ENCODE measurements at places on chromosomes 6 and 20.

DNA sequence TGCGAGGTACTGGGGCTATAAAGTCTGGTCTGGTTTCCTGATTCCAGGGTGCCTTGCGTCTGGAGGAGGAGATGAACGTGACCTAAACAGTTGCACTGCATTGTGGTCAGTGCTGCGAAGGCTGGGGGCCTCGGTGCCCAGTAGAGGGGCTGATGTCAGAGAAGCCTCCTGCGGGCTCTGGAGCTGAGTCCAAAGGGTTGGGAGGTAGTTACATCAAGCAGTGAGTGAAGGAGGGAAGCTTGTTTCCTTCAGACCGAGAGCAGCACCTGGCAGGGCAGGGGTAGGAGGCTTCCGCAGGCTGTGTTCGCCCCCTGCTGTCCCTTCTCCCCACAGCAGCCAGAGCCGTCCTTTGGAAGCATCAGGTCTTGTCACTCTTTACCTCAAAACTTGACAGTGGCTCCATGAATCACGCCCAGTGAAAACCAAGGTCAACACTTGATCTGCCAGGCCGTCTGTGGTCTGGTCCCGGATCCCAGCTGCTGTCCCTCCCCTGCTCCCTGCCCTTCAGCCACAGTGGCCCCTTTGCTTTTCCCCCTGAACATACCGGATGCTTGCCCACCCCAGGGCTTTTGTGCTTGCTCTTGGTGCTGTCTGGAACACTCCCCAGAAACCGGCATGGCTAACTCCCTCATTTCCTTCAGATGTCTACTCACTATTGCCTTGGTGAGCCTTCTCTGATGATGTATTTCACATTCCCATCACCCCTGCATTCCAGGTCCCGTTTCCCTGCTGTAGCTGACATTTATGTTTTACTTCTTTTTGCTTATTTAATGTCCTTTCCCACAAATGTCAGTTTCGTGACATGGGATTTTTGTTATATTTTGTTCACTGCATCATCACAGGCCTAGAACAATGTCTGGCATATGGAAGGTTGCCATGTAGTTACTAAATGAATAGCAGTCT, 7.0 kb downstream of the DYNLRB1 start:
- ATAC-seq, result no peak
- peaks cover 41% of the 10 kb centered on the region for H3K36me3 ChIP-seq
- H3K4me1 ChIP-seq, result peaks cover 7% of the 10 kb centered on the region

DNA sequence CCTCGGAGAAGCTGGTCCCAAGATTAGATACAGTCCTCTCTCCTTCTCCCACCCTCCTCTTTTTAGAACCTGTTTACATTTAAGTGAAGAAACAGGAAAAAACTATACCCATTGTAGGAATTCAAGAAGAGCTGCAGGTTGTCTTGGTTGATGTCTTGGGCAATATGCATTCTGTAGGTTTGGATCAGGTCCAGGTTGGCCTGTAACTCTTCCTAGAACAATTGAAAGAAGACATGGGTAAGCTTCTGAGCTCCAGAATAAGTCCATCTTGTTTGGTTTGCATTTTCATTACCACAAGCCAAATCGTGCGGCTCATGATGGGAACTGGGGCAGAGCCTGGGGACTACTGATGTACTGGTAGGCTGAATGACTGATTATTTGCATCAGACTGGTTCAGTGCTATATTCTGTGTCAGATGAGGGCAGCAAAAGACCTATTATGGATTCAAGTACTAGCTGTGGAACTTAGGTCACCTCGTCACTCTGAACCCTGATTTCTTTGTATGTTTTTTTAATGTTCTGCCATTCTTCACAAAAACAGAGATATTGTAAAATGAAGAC, 20.3 kb upstream of the SLA2 start:
- no peaks in the 10 kb centered on the region for H3K4me1 ChIP-seq
- ATAC-seq, result no peak
- no peaks in the 10 kb centered on the region for H3K27me3 ChIP-seq
- no peak overlapping the region for H3K27ac ChIP-seq

- H3K4me1 ChIP-seq, result peaks cover 35% of the 10 kb centered on the region
- ATAC-seq, result peak; percentile 95
- no peaks in the 10 kb centered on the region for H3K36me3 ChIP-seq
- H3K27me3 ChIP-seq, result peaks cover 9% of the 10 kb centered on the region
- peak overlapping the region; percentile 70 for H3K4me3 ChIP-seq
These were observed 73.9 kb downstream of the OR2B2 start for GRCh38 chr6:27838058-27838944.

GRCh38 chr6:90729057-90729456, 142.2 kb upstream of the MAP3K7 start:
- H3K36me3 ChIP-seq, result no peaks in the 10 kb centered on the region
- no peak overlapping the region for H3K4me3 ChIP-seq
- no peak for ATAC-seq
- H3K4me1 ChIP-seq, result no peaks in the 10 kb centered on the region

DNA sequence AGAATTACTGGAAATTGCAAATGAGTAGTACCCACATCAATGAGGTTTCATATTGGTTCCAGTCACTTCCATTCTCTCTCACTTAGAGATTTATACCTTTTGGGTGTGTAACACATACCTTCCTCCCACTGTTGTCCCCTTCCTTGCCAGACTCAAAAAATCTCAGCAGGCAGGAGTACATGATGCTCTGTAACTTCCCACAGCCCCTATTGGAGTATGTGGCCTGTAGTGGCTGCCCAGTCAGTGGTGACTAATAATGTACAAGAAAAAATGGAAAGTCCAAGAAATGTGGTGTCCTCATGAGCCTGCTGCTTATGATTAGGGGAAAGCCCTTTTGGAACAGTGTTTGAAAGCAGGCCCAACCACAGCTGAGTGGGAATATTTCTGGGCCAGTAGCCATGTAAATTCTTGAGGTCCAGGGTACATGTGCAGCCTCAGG, 312.0 kb downstream of the ZFAND3 start:
- no peaks in the 10 kb centered on the region for H3K36me3 ChIP-seq
- peaks cover 24% of the 10 kb centered on the region for H3K4me1 ChIP-seq
- H3K4me3 ChIP-seq, result no peak overlapping the region
- H3K27ac ChIP-seq, result no peak overlapping the region
- H3K27me3 ChIP-seq, result no peaks in the 10 kb centered on the region
- ATAC-seq, result no peak

DNA sequence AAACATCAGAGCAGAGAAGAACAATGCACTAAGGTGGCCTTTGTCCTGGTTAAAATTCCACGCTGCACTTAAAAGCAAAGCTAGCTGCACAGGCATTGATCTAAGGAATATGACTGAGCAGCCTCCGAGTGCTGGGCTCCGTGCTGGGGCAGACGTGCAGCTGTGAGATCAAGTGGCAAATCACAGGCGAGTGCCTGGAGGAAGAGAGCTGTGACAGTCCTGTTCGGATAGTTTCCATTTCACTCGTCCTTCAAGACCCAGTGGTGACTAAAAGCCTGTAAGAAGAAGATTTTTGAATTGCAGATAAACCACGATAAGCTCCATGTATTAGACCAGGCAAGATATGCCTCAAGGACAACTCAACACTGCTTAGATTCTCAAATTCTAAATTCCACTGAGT, 247.9 kb downstream of the ANKRD60 start:
- H3K4me1 ChIP-seq, result no peaks in the 10 kb centered on the region
- no peaks in the 10 kb centered on the region for H3K36me3 ChIP-seq
- no peak overlapping the region for H3K4me3 ChIP-seq
- H3K27ac ChIP-seq, result no peak overlapping the region

DNA sequence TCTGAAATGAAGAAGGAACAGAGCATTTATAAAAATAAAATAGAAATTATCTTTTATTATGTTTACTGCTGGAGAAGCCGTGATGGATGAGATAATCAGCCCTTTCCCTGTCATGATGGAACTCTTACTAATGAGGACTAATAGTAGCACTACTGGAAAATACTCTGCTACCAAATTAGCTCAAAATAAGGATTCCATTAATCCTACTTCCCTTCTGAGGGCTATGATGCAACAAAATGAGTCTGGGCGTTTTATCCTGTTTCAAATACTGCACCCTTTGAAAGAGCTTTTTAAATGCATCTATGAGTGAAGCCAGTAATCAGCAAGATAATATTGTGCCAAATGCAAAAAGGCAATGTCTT, 59.3 kb upstream of the CARMIL1 start:
- no peak overlapping the region for H3K4me3 ChIP-seq
- H3K36me3 ChIP-seq, result no peaks in the 10 kb centered on the region
- H3K4me1 ChIP-seq, result peaks cover 10% of the 10 kb centered on the region

GRCh38 chr20:19828232-19828631, 70.2 kb downstream of the RIN2 start:
- no peak for ATAC-seq
- H3K4me3 ChIP-seq, result no peak overlapping the region
- H3K27ac ChIP-seq, result no peak overlapping the region
- H3K36me3 ChIP-seq, result no peaks in the 10 kb centered on the region
